ENCODE measurements at places on chromosomes 3 and 15. TPM values are rescaled to one million over a fixed set of nuclear protein-coding genes. Genes with fewer than 3 reads are reported as not detected.

DNA sequence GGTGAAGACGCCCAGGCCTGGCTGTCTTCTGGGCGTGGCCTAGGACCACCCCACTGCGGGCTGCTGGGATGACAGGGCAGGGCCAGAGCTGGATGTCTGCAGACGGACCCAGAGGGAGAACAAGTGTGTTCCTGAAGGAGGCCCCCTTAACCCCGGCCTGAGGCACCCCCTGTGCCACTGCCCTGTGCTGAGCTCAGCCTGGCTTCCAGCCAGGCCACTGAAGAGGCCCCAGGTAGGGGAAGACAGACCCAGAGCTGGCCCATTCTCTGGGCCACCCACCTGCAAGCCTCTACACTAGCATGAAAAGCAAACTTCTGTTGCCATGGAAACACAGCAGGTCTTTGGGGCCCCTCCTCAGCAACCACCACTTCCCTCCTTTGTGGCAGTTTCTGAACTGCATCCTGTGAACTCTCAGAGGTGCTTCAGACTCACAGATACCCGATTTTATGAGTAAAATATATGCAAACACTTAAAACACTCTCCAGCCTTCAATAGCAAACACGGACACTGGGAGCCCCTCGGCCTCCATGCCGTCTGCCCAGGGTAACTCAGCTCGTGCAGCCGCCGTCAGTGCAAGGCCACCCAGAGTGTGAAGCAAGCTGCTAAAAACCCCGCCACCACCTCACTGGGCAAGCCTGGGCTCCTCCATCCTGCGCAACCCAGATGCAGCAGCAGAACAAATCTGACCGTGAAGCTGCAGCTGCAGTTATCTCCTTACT is 42.5 kb downstream of the CMTM6 start:
- peaks cover 18% of the 10 kb centered on the region for H3K4me1 ChIP-seq
- H3K4me3 ChIP-seq, result peak overlapping the region; percentile 57
- H3K27ac ChIP-seq, result peak overlapping the region; percentile 61
- peaks cover 8% of the 10 kb centered on the region for H3K36me3 ChIP-seq

GRCh38 chr3:16936233-16936632 is 51.5 kb downstream of the PLCL2 start:
- no peak overlapping the region for H3K4me3 ChIP-seq
- H3K27me3 ChIP-seq, result peaks cover 34% of the 10 kb centered on the region
- peaks cover 5% of the 10 kb centered on the region for H3K36me3 ChIP-seq
- peaks cover 4% of the 10 kb centered on the region for H3K4me1 ChIP-seq
- no peak overlapping the region for H3K27ac ChIP-seq

- H3K4me1 ChIP-seq, result no peaks in the 10 kb centered on the region
- H3K27ac ChIP-seq, result no peak overlapping the region
- no peaks in the 10 kb centered on the region for H3K27me3 ChIP-seq
- no peak overlapping the region for H3K4me3 ChIP-seq
Measured at GRCh38 chr15:89301304-89302089, 33.1 kb downstream of the POLG start.

- H3K4me3 ChIP-seq, result no peak overlapping the region
- no peak for DNase-seq
- no peak overlapping the region for H3K27ac ChIP-seq
- no peaks in the 10 kb centered on the region for H3K4me1 ChIP-seq
- no peaks in the 10 kb centered on the region for H3K36me3 ChIP-seq
Measured at GRCh38 chr15:79778378-79778990, 118.3 kb downstream of the MTHFS start.

- no peaks in the 10 kb centered on the region for H3K36me3 ChIP-seq
- H3K27ac ChIP-seq, result peak overlapping the region; percentile 88
- H3K4me3 ChIP-seq, result peak overlapping the region; percentile 97
- H3K4me1 ChIP-seq, result peaks cover 44% of the 10 kb centered on the region
Measured at GRCh38 chr3:56800130-56800831, 1.5 kb downstream of the ARHGEF3 start.

DNA sequence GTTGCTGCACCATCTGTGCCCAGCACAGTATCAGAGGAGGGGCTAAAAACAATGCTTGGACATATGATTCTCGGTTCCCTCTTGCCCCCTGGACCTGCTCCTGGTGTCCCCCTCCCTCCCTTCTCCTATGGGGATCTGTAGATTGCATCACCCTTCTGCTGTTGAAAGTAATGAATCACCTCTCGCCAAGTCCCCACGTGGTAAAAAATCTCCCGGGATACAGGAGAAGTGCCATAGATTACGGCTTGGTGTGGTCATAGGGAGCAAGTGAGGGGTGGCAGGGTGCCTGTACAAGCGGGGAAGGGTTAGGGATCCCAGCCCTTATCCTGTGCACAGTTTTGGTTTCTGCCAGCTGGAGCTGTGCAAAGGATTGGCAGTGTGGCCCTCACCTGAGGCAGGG is 37.7 kb downstream of the AMOTL2 start:
- H3K27ac ChIP-seq, result peak overlapping the region; percentile 5
- no peak overlapping the region for H3K4me3 ChIP-seq

INKA1 gene
- total RNA-seq, result 6.7 TPM

UPK1B gene
- total RNA-seq, result 49.2 TPM

SEMA3G gene
- 0.77 TPM for total RNA-seq
